Amniotic stem cell (primary cell): ENCODE measurements at places on chromosomes 7 and 10.

DNA sequence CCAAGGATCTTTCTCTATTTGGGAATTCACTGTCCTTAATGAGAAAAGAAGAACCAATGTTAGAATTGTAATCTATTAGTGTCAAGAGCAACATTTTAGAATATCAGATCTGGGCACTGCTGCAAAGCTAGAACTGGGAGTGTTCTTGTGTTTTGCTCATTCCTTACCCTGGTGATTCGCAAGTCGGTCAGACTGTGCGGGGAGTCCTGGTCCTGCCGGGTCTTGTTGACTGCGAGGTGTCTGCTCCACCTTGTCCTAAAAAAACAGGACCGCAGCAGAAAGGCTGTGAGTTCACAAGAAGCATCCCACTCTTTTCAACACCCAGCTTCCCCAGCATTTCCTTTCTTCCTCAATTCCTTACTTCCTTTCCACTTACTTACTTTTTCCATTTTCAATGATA lies 79.0 kb downstream of the GRB10 start:
- no peak for DNase-seq

DNA sequence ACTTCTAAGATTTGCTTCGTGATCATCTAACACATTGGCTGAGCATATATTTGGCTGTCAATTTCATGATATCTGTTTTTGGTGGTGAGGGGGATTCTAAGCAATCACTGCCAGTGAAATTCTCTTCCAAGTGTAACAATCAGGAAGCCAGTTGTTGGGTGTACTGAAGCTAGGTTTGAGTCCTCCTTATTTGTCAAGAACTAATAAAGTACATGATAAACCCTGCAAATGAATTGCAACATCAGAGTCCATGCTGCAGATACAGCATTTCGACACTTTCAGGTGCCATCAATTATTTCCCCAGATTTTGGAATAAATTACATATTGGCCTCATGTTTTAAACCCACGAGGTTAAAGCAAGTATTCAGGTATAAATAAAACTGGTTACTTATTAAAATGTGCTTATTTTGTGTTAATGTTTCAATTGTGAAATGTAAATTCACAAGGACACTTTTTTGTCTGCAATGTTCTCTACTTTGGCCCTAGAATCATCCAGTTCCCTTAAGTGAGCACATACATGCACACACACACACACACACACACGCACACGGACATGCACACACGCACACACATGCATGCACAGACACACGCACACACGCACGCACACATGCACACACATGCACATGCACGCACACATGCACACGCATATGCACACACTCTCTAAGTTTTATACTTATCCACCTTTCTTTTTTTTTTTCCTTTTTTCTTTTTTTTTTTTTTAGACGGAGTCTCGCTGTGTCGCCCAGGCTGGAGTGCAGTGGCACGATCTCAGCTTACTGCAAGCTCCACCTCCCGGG lies 510.2 kb upstream of the KLF6 start:
- no peak for DNase-seq

DNA sequence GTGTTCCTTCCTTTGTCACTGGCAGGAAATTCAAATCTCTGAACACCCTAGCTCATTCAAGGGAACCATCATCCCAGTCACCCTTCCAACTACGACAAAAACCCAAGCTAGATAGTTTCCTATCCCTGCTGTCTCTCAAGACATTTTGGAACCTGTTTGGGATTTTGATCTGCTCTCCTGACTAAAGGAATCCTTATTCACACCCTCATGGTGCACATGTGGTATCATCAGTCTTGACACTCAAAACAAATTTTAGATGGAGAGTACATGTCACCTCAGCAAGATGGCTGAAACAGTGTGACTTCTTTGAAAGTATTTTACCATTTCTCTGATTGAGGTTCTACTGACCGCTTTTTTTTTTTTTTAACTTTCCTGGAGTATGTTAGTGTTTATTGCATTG lies 234.3 kb upstream of the TMEM229A start:
- DNase-seq, result no peak

GRCh38 chr10:29346296-29347001 lies 57.6 kb downstream of the LYZL1 start:
- no peak for DNase-seq

GRCh38 chr10:132030898-132031463 lies 34.8 kb upstream of the JAKMIP3 start:
- DNase-seq, result no peak

GRCh38 chr10:124025660-124026588 lies 67.5 kb downstream of the CHST15 start:
- DNase-seq, result no peak

DNA sequence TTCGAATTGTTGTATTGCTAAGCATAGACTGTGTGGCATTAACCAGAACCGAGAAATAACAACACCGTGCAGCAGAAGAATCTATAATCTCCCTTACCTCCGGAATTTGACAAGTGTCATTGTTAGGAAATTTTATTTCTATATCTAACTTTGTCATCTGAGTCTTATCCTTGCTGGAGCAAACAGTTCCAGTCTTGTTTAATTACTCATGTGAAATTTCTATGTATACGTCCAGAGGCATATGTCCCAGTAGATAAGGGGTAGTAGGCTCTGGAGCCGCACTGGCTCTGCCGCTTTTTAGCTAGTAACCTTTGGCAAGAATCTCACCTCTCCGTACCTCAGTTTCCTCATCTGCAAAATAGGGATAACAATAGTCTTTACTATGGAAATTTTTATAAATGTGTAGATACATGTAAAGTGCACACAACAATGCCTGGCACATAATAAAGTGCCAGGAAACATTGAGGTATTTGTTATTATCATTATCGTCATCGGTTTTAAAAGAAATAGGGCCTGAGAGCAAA lies 228.6 kb downstream of the VTI1A start:
- no peak for DNase-seq

- DNase-seq, result no peak
These were observed 42.0 kb downstream of the MCU start for GRCh38 chr10:72733989-72734388.

DNA sequence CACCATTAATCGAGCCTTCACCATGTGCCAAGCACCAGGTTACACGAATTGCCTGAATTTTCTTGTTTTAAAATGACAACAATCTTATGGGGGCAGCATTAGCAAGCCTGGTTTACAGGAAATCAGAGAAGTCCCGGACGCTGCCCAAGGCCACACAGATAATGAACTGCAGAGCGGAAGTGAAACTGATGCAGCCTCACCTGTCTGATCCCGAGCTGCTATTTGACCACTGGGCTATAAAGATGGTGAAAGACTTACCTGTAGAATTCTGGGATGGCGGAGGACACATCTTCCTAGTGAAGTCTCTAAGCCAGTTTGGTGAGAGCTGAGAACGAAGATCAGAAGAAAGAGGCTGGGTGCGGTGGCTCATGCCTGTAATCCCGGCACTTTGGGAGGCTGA lies 21.7 kb upstream of the GALNTL5 start:
- DNase-seq, result no peak

DNA sequence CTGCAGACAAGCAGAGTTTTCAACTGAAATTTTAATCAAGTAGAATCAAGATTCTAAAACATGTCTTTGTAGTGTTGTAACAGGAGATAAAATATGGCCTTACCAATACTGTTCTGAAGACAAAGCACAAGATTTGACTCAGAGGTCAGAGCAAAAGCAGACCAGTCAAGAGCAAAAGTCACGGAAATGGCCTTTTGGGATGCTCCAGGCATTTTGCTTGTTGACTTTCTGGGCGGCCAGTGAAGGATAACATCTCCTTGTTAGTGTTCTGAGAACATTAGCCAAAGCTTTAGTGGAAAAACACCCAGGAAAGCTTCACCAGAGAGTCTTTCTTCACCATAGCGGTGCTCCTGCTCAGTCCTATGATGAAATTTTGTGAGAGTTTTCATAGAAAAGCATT lies 590.6 kb downstream of the ARL4A start:
- no peak for DNase-seq

- peak; percentile 32 for DNase-seq
These were observed 155.7 kb downstream of the LCOR start for GRCh38 chr10:96987842-96988175.

- DNase-seq, result no peak
These were observed 51.9 kb downstream of the CLRN3 start for GRCh38 chr10:127840884-127841283.

GRCh38 chr10:123102673-123103072 lies 33.1 kb upstream of the HMX3 start:
- DNase-seq, result no peak

- no peak for DNase-seq
These were observed 1.3 kb upstream of the HKDC1 start for GRCh38 chr10:69218831-69219230.

GRCh38 chr10:84088626-84089025 lies 50.7 kb upstream of the GHITM start:
- DNase-seq, result no peak

GRCh38 chr7:9264395-9264794 lies 831.0 kb downstream of the NXPH1 start:
- no peak for DNase-seq

DNA sequence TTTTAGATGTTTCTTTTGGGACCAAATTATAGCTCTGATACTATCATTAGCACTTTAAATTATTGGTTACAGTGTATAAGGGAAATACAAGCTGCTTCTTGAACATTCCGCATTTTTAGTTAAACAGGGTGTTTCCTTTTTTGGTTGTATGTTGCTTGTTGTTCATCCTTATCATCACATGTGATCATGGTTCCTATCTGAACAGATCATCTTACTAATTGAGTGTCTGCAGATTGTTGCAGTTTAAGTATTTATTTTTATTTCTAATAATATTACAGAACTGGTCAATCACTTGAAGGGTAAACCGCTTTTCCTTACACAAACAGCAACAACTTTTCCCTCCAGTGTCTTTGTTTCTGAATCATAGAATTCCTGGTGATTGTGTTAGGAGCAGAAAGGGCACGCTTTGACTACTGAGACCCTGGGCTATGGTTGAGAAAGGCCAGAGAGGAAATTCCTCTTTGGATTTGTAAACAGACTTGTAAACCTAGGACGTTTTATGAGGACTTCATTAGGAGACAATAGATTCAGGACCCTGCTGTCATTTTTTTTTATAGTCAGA lies 37.2 kb downstream of the CHN2 start:
- DNase-seq, result no peak

GRCh38 chr7:28701731-28702130 lies 256.4 kb downstream of the TRIL start:
- no peak for DNase-seq

DNA sequence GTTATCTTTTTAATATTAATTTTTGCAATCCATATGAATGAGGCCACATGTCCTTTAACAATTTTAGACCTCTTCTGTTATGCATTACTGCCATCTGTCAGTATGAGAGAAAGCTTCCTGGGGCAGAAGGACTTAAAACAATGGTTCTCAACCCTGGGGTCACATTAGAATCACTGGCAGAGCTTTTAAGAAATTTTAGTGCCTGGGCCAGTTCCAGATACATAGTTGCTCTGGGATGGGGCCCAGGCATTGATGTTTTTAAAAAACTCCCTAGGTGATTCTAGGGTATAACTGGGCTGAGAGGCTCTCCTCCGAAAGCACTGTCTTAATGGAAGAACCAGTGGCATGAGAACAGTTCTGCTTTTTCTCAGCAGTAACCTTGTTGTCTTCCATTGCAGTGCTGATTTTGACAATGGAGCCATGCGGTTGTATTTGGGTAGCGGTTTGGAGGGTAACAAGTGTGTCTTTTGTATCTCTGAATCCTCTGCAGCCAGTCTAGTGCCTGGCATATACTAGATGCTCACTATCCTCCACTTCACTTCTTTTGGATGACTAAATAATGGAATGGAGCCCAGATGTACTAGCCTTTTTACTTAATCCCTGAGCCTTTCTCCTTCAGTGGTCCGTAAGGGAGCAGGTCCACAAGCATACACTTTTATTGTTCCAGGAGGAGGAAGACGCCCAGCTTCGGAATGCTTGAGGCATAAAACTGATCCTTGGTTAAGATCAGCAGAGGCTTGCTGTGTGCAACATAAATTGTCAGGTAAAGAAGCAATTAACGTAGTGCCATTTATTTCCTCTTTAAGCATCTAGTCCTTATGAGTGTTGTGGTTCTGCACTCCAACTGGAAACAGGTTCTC lies 227.1 kb downstream of the AUTS2 start:
- DNase-seq, result no peak

DNA sequence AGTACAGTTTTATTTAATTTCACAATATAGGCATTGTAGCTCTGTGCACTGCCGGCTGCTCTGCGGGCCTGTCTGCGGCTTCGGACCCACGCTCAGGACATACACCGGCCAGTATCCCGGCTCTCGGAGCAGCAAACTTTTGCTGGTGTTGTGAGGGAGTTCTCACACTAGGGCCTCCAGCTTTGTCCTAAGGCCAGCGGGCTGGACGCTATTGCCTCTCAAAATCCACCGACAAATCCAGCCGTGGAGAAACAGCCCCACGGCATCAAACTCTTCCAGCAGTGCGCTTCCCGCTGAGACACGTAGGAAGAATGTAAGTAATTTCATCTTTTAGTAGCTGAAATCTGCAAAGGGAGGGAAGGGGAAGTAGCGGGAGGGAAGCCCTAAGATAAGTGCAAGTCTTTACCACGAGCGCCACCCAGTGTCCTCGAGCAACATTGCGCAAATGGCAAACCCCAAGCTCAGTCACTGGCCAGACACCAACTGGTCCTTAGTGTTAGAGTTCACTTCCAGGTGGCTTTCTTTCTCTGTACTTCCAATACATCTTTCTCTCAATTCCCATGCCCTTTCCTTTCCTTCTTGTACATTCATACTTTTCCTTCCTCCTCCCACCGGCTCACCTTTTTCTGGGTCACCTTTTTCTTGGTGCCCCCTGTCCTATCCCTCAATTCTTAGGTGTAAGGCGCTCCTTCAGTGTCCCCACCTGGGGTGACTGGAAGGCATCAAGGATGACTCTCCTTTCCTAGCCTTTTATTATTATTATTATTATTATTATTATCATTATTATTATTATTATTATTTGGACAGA lies 3.0 kb upstream of the DLX5 start:
- DNase-seq, result peak; percentile 79

GRCh38 chr10:118027397-118027796 lies 19.3 kb downstream of the RAB11FIP2 start:
- no peak for DNase-seq

DNA sequence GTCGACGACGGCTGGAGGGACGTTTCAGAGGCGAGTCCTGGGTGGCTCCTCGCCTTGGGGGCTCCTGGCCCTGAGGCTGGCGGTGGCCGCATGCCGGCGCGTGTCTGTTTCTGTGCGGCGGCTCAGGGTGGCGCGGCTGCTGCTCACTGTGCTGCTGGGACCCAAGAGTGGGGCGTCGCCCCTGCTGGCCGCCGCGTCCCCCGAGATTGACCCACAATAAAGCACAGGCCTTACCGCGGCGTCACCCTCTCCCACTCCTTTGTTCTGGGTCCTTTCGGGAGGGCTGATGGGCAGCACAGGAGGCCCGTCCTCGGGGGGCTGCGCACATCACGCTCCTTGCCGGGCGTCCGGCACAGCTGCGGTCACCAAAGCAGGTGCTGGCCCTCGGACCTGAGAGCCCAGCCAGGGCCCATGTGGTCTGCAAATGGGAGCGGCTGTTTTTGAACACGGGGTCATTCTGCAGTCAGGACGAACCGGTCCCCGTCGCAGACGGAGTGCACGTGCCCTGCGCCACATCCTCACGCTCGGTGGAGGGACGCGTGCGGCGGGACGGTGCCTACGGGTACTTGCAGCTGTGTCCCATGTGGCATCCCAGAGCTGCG lies 19.2 kb downstream of the GET4 start:
- DNase-seq, result no peak
